Osteoblast (primary cell): ENCODE measurements at places on chromosomes 7 and 10. TPM values are rescaled to one million over a fixed set of nuclear protein-coding genes. Genes with fewer than 3 reads are reported as not detected.

Gene TWIST1
- total RNA-seq: 101 and 113 TPM in 2 replicates

Gene LRRC17
- total RNA-seq: 12.3 and 14.4 TPM in 2 replicates

DNA sequence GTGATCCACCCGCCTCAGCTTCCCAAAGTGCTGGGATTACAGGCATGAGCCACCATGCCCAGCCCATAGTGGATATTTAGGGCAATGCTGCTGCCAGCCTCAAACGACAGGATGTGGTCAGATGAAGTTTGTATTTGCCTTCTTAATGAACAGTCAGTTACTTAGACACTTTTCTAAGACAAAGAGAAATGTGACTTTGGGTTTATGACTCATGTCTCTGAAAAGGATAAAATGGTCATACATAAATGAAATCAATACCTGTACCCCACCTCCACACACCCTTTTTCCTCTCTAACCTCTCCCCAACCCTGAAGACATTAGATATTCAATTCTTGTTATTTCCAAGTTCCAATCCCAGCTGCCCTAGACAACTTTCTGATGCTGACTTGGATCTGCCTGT, 109.3 kb upstream of the INSIG1 start:
- peak; percentile 88 for DNase-seq

Gene C10orf53
- not detected in 2 replicates for total RNA-seq

GRCh38 chr10:114350751-114351150, 53.6 kb downstream of the AFAP1L2 start:
- DNase-seq: no peak

DNA sequence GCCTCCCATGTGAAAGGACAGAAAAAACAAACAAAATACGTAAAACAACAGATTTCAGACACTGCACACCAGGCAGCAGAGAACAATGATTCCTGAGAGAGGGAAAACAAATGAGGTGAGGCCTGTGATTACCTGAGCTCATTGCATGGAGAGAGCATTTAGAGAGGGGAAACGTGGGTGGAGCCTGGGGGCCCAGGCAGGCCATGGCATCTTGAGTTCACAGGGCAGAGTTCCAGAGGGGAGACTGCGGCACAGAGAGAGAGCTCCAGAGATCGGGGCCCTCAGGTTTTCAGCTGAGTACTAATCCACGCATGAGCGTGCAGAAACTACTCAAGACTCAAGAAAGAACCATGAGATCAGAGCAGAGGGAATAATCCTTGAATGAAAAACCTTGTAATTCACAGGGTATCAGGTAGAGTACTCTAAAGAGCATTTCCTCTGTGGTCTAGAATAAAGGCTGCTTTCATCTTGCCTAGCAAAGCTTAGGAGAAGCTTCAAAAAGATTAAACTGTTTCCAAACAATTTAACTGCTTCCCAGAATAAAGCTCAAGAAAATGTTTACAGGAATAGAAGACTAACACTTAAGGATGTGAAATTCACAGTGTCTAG, 46.6 kb upstream of the ARHGAP12 start:
- no peak for DNase-seq

DNA sequence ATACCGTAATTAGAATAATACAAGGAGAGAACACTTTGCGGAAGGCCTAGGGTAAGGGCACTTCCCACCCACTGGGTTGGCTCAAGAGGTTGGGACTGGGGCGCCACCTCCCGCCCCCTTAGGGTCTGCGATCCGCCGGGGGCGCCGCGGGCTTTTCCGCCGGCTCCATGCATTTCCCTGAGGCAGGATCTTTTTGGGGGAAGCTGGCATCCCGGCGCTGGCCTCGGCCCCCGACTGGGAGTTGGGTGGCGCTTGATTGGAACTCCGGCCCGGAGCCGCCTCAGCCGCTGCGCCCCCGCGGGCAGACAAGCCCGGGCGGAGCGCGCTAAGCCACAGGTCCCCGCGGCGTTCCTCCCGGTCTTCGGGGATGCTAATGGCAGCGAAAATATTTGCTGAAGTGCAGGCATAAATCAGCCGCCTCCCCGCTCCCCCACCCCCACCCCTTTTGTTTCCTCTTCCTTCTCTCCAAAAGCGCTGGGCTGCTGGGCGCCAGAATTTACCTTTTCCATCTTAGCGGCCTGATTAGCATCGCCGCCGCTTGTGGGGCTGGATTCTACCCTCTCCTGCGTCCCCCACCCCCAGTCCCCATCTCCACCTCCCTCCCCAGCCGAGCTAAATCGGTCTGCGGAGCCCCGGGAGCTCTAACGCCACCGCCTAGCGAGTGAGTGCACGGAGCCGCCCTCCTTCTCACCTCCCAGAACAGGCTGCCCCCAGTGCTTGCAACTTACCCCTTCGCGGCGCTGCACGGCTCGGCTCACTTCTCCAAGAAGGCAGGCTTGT, 5.1 kb downstream of the UNC5B start:
- no peak for DNase-seq

- DNase-seq: no peak
These were observed 123.1 kb downstream of the DKK1 start for GRCh38 chr10:52437205-52437646.

DNA sequence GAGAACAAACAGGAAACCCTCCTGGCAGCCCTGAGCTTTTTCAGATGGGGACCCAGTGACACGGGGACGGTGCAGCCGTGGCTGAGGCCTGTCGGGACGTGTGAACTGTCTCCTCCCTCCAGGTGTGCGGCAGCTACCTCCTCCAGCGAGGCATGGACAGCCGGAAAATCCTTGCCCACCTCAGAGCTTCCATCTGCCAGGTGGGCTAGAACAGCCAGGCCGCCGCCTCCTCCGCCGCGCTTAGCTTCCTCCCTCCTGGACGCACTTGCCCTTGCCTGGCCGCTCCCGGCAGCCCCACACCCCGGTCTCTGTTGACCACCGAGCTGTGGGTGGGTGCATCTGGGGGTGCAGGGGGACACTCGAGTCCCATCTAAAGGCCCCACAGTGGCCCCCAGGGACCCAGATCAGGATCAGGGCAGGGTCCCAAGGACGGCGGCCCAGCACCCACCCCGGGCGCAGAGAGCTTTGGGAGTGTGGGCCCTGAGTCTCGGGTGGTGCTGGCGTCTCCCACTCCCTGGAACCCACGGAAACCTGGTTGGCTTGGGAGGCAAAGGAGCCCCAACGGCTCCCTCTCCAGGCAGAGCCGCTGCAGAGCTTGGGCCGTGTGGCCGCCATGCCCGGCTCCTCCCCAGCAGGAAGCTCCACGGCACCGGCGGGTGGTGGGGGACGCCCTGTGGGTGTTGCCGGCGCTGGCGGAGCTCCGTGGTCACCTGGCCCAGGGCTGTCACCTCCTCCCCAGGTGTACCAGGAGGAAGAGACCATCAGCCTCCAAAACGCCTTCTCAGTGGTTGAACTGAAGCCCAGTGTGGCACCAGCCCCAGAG, 32.9 kb upstream of the UTF1 start:
- no peak for DNase-seq

Gene C10orf71
- not detected in 2 replicates for total RNA-seq

- DNase-seq: no peak
These were observed 198.6 kb upstream of the BMPER start for GRCh38 chr7:33706771-33707200.

GRCh38 chr7:41869997-41870396, 167.1 kb upstream of the INHBA start:
- no peak for DNase-seq

GRCh38 chr10:117559712-117560111, 17.2 kb downstream of the EMX2 start:
- no peak for DNase-seq

Gene EPO
- not detected in 2 replicates for total RNA-seq

Gene CRYGN
- total RNA-seq: 0.59 and 0.72 TPM in 2 replicates

Gene PRSS37
- not detected in 2 replicates for total RNA-seq

Gene CCDC3
- 0.29 and 0.72 TPM in 2 replicates for total RNA-seq

Gene H2BK1
- not detected in 2 replicates for total RNA-seq

Gene SCART1
- 5.1 and 5.6 TPM in 2 replicates for total RNA-seq

GRCh38 chr7:94781236-94781635, 125.3 kb upstream of the SGCE start:
- DNase-seq: no peak

DNA sequence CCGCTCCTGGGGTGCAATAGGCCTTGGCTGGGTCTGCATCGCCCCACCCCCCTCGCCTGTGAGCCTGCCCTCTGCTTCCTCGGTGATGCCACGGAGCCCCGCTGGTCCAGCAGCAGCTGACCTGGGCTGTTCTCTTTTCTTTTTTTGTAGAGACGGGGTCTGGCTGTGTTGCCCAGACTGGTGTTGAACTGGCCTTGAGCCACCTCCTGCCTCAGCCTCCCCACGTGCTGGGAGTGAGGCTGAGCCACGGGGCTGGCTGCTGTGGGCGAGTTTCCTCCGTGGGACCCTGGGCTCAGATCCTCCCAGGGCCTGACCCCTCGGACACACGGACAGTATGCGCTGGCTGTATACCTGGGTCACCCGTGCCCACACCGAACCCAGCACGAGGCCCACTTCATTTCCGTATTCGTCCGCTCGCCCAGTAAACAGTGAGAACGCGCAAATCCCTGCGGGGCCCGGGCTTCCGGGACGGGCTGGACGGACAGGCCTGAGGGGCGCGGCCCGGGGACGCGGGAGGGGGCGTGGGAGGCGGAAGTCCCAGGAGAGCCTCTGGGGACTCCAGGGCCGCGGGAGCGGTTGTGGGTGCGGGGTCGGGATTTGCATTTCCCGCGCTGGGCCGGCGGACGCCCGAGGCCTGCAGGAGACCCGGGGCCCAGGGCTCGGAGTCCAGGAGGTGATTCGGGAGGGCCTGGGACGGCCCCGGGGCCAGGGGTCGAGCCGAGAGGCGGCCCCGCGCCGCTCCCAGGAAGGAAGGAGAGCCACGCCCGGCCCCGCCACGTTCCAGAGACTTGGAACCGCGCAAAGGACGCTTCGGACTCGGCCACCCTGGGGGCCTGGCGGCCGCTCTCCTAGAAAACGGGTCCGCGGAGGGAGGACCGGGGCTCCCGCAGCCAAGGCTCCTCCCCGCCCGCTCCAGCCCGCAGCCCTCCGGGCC, 57.7 kb upstream of the DNAJB6 start:
- DNase-seq: peak; percentile 94

DNA sequence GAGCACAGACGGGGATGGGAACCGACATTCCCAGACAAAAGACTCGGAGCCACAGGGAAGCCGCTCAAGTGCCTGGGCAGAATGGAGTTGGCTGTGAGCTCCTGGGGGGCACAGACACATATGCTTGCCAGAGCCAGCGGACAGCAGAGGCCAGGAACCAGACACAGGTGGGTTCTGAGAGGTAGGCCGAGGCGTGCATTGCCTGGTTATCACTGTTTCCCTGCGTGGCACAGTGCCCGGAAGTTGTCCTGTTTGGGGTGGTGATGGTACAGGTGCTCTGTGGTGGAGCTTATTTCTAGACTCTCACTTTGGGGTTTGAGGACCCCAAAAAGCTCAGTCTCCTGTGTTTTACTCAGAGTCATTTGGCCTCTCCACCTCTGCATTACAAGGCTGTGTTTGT, 2.5 kb downstream of the PALD1 start:
- no peak for DNase-seq

Gene SMO
- 19.9 and 23.9 TPM in 2 replicates for total RNA-seq

DNA sequence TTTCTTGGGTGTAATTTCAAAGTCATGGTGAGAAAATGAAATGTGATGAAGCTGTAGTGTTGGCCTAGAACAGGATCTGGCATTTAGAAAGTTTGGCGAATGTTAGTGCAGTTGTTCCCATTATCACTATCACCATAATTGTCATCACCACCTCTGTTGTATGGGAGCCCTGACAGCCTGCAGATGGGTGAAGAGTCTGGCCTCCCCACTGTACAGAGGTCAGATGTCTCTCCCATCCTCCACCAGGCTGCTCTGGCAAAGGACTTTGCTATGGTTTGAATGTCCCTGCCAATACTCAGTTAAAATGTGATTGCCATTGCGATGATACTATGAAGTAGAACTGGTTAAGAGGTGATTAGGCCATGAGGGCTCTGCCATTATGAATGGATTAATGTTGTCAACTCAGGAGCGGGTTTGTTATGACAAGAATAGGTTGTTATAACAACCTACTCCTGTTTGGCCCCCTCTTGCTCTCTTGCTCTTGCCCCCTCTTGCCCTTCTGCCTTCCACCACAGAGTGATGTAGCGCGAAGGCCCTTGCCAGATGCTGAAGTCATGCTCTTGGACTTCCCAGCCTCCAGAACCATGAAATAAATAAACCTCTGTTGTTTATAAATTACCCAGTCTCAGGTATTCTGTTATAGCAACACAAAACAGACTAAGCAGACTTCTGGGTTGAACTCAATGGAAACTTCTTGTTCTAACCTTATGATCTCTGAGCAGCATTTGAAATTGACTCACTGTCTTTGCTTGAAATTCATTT, 90.0 kb downstream of the GRK5 start:
- no peak for DNase-seq

Gene CYP26C1
- total RNA-seq: under 0.01 TPM in 2 replicates

Gene CLDN15
- 3.3 and 4.1 TPM in 2 replicates for total RNA-seq

DNA sequence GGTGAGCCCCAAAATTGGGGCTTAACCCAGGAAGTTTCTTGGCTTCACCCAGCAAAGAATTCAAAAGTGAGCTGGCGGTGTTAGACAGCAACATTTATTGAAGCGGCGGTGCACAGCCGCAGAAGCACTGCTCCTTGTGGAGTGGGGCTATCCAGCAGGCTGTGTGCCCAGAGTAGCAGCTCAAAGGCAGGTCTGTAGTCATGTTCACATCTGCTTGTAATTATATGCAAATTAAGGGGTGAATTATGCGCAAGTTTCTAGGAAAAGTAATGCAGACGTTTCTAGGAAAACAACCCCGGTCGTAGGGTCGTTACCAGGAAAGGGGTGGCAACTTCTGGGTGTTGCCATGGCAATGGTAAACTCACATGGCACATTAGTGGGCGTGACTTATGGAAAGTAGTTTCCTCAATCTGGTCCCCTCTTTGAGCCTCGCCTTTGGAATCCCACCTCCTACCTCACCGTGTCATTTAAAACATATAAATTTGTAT, 13.7 kb upstream of the KBTBD2 start:
- DNase-seq: peak; percentile 77

DNA sequence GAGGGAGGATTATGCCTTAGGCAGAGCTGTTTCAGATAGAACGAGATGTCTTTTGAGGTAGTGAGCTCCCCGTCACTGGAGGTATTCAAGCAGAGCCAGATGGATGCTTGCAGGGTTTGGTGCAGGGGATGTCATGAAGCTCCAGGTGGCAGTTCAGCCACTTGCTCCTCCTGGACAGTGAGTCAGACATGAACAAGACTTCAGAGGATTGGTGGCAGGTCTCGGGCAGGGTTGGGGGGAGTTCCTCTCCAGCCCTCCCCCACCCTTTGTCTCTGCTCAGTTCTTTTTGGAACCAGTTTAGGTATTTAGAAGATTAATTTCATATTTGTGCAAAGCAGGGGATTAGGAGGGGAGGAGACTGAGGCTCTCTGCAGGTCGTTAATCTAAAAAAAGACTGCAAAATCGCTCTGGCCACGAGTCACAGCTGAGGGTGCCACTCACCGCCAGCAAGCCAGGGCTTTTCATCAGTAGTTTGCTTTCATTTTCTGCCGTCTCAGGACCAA, 21.5 kb upstream of the MYL10 start:
- DNase-seq: peak; percentile 52

GRCh38 chr7:23385140-23385539, 85.2 kb downstream of the IGF2BP3 start:
- no peak for DNase-seq

- DNase-seq: no peak
These were observed 520 bp upstream of the AQP1 start for GRCh38 chr7:30911133-30911532.
